Thyroid gland (tissue), 4 donors: ENCODE measurements at places on chromosomes 1 and 21. TPM values are rescaled to one million over a fixed set of nuclear protein-coding genes. Genes with fewer than 3 reads are reported as not detected.

BACE2 gene
- total RNA-seq = 61.6 TPM

DNA sequence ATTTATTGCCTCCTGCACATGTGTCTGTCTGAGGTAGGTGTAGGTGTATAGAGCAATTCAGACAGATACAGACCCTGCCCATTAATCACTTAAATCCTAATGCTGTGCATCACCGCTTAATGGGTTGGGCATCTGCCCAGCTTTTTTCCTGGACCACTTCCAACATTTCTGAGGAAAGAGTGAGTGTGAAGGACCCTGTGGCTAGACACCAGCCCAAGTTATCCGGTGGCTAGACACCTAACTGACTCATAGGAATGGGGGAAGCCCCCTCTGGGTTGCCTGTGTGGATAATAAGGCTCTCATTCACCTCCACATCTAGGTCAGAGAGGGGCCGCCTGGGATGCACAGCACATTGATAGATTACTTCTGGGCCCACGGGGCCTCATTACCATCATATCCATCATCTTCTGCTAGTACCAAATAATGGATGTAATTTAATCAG, 121.1 kb upstream of the RAVER2 start:
- DNase-seq = peak; percentile 7
- no peaks in the 10 kb centered on the region for H3K36me3 ChIP-seq
- peaks cover 16% of the 10 kb centered on the region for H3K4me1 ChIP-seq
- no peak overlapping the region for H3K4me3 ChIP-seq
- no peaks in the 10 kb centered on the region for H3K27me3 ChIP-seq

DNA sequence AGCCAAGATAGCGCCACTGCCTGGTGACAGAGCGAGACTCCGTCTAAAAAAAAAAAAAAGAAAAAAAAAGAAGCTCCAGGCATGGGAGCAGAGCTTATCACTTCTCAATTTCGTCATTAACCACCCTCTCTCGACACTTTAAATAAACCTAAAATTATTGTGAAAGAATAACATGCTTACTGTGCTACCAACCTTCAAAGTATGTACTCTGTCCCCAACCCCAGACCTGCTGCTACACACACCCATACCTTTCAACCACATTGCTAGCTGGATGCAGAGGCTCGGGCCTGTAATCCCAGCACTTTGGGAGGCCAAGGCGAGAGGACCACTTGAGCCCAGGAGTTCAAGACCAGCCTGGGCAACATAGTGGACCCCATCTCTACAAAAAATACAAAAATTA, 38.7 kb downstream of the GNPAT start:
- H3K27ac ChIP-seq = no peak overlapping the region
- no peak overlapping the region for H3K4me3 ChIP-seq
- H3K27me3 ChIP-seq = no peaks in the 10 kb centered on the region
- H3K36me3 ChIP-seq = peaks cover 18% of the 10 kb centered on the region
- no peak for DNase-seq
- H3K4me1 ChIP-seq = no peaks in the 10 kb centered on the region

DPYD gene
- 27.3 TPM for total RNA-seq

MTARC1 gene
- total RNA-seq = 96.5 TPM

TMIGD3 gene
- not detected for total RNA-seq

GNL2 gene
- total RNA-seq = 29.0 TPM

- no peaks in the 10 kb centered on the region for H3K27me3 ChIP-seq
- no peaks in the 10 kb centered on the region for H3K36me3 ChIP-seq
- peaks cover 3% of the 10 kb centered on the region for H3K4me1 ChIP-seq
- H3K27ac ChIP-seq = no peak overlapping the region
- H3K4me3 ChIP-seq = no peak overlapping the region
- no peak for DNase-seq
These were observed 4.9 kb upstream of the PODN start for GRCh38 chr1:53057127-53057526.

DSCAM gene
- not detected for total RNA-seq

DNA sequence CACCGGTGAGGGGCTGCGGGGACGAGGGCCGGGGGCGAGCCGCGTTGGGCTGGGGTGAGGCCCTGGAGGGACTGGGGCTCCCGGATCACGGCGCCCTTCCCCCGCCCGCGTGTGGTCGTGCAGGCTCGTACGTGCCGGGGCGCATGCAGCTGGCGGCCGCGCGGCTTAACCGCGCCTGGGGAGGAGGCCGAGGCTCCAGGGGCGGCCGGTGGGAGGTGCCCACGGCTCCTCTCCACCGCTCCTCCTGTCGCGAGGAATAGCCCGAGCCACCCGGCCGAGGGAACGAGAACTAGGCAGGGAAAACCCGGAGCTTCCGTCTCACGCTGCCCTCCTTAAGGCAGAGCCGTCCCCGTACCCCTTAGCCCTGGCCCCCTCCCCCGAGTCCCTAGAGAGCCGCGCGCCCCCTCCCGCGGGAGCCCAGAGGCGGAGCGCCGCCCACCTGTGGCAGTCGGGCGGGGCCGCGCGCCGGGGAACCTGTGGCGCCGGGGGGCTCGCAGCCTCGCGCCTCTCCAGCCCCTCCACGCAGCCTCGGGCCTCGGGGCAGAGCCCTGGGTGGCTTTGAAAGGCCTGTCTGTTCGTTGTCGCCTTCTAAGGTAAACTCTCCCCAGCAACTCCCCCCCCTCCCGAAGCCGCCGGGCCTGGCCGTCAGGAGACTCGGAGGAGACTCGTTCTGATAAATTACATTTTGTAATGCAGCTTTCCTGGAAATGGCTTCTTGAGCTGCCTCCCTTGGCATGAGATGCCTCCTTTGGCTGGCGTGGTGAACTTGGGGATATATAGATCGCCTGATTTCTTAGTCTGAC, 746 bp downstream of the AK4 start:
- H3K4me1 ChIP-seq = peaks cover 5% of the 10 kb centered on the region
- no peaks in the 10 kb centered on the region for H3K27me3 ChIP-seq
- H3K27ac ChIP-seq = peak overlapping the region; percentile 21
- H3K4me3 ChIP-seq = peak overlapping the region; percentile 68

GRCh38 chr1:85581802-85582686, 1.5 kb downstream of the CCN1 start:
- H3K27ac ChIP-seq = peak overlapping the region; percentile 99
- H3K27me3 ChIP-seq = no peaks in the 10 kb centered on the region
- H3K36me3 ChIP-seq = peaks cover 7% of the 10 kb centered on the region

DNA sequence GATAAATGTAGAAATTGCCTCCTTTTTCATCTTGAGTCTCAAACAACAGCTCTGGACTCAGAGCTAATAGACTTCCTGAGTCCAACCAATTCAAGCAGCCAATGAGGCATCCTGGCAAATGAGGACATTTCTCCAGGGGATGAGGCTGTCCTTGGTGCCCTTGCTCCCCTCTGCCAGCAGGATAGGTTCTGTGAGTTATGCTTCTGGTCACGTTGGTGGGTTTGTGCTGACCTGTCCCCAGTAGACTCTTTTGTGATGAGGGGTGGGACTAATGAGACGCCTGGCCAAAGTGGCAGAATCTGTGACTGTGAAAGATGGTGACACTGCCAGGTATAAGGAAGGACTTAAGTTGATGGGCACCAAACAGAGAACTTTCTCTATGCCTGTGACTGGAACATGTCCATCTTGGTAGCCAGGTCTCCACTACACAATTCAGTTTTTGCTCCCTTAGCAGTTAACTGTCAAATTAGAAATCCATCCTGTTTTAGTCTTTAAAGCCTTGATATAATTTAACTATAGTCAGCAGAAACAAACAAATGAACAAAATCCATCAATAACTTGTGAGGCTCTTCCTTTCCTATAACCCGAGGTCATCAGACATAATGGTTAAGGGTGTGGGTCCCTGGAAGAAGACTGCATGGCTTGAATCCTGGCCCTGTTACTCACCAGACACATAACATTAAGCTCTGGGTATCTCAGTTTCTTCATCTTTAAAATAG, 35.7 kb upstream of the THEM4 start:
- H3K36me3 ChIP-seq = no peaks in the 10 kb centered on the region
- no peaks in the 10 kb centered on the region for H3K27me3 ChIP-seq
- DNase-seq = no peak
- H3K4me3 ChIP-seq = no peak overlapping the region

FAM177B gene
- 0.33 TPM for total RNA-seq

DNA sequence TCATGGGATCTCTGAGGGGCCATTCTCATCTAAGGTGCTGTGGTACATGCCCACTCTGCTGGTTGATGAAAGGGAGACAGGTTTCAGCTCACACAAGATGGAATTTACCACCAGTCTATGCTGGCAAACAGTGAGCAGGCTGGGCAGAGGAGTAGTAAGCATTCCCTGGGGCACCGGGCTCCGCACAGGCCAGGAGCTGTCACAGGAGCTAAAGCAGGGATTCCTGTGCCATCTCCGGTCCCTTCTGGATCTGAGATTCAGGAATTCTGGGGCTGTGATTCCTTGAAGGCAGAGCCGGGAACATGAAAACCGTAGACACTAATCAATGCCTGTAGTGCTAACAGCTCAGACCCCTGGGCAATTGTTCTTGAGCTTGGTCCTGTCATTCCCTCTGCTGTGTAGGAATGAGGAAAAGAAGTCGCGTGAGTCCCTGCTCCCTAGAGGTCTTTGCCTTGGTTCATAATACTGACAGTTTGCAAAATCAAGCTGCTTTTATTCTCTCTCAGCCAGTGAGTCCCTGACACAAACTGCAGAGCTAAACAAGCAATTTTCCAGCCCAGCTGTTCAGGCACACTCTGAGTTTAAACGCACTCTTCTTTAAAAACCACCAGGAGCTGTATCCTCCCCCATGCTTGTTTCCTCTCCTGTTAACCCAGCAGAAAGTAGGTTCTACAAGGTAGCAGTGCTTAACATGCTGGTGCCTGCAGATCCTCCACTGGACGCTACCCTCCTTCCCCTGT, 52.5 kb downstream of the MDM4 start:
- H3K36me3 ChIP-seq = no peaks in the 10 kb centered on the region
- DNase-seq = peak; percentile 28
- H3K27me3 ChIP-seq = no peaks in the 10 kb centered on the region

GRCh38 chr1:215260711-215261110, 178.2 kb downstream of the KCNK2 start:
- no peaks in the 10 kb centered on the region for H3K27me3 ChIP-seq
- no peaks in the 10 kb centered on the region for H3K36me3 ChIP-seq

DNA sequence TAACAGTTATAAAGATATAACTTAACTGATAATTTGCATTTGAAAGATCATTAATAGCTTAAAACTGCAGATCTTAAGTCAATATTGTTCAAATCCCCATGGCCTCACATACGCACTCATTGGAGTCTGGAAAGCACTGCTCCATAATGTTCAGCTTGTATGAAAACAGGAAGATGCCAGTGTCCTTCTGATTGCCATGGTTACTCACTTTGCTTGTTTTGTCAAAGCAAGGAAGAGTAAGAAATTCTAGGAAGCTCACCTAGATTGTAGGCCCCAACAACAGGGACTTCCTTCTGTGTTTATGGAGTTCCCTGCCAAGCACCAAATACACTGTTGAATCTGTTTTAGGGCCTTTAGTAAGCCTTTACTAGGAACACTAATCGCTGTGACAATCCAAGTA, 10.9 kb downstream of the GAS5 start:
- H3K4me1 ChIP-seq = no peaks in the 10 kb centered on the region
- no peaks in the 10 kb centered on the region for H3K27me3 ChIP-seq
- H3K4me3 ChIP-seq = no peak overlapping the region
- H3K27ac ChIP-seq = no peak overlapping the region

GRCh38 chr1:205610901-205611466, 20.8 kb downstream of the ELK4 start:
- DNase-seq = no peak
- no peaks in the 10 kb centered on the region for H3K27me3 ChIP-seq
- H3K4me1 ChIP-seq = no peaks in the 10 kb centered on the region
- peaks cover 7% of the 10 kb centered on the region for H3K36me3 ChIP-seq

CSF3R gene
- total RNA-seq = 3.5 TPM

GRCh38 chr1:206578978-206579374, 33.3 kb downstream of the EIF2D start:
- H3K4me1 ChIP-seq = peaks cover 17% of the 10 kb centered on the region
- DNase-seq = no peak
- no peak overlapping the region for H3K4me3 ChIP-seq
- no peaks in the 10 kb centered on the region for H3K27me3 ChIP-seq

DNA sequence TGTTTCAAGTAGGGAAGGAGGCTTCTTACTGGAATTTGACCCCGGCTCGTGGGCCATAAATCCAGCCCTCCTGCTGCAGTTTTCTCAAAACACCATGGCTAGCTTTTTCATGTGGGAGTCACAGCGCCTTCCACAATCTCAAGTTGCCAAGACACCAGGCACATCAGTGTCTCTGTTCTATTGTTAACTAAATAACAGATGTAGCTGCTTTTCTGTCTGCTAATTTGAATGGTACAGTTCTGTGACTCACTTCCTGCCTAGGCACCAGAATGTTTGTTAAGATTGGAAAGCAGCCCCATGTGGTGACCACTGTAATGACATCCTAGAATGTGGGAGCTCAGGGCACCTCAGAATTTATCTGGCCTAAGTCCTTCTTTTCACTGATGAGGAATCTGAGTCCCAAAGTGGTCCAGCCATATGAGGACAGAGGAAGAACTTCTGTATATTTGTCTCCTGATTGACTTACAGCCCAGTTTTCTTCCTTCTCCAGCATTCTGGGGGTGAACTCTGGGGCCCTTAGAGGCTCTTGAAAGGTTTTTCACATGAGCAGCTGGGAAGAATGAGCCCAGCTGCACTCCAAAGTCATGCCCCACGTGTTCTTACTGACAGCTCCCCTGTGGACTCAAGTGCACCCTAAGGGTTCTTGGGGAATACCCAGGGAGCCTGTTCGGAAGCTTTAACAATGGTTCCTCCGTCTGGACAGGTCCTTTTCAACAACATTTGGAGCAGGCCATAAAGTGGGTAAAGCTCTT, 27.5 kb downstream of the TRIM45 start:
- H3K36me3 ChIP-seq = no peaks in the 10 kb centered on the region
- H3K4me3 ChIP-seq = no peak overlapping the region
- H3K27ac ChIP-seq = peak overlapping the region; percentile 86
- H3K27me3 ChIP-seq = no peaks in the 10 kb centered on the region
- peaks cover 33% of the 10 kb centered on the region for H3K4me1 ChIP-seq

- H3K36me3 ChIP-seq = peaks cover 6% of the 10 kb centered on the region
- no peak overlapping the region for H3K4me3 ChIP-seq
- no peaks in the 10 kb centered on the region for H3K27me3 ChIP-seq
- no peak overlapping the region for H3K27ac ChIP-seq
- DNase-seq = no peak
- H3K4me1 ChIP-seq = no peaks in the 10 kb centered on the region
These were observed 23.5 kb upstream of the DEGS1 start for GRCh38 chr1:224159541-224159940.

GRCh38 chr1:109914587-109915240, 4.1 kb downstream of the CSF1 start:
- no peaks in the 10 kb centered on the region for H3K27me3 ChIP-seq
- peaks cover 26% of the 10 kb centered on the region for H3K36me3 ChIP-seq
- H3K4me3 ChIP-seq = no peak overlapping the region
- DNase-seq = no peak
- no peak overlapping the region for H3K27ac ChIP-seq
- peaks cover 6% of the 10 kb centered on the region for H3K4me1 ChIP-seq

GRCh38 chr1:221850470-221851187, 108.7 kb upstream of the DUSP10 start:
- DNase-seq = no peak
- no peaks in the 10 kb centered on the region for H3K27me3 ChIP-seq
- H3K27ac ChIP-seq = no peak overlapping the region
- no peak overlapping the region for H3K4me3 ChIP-seq
- peaks cover 4% of the 10 kb centered on the region for H3K4me1 ChIP-seq
- H3K36me3 ChIP-seq = no peaks in the 10 kb centered on the region
